ENCODE measurements at places on chromosomes 3 and 15. TPM values are rescaled to one million over a fixed set of nuclear protein-coding genes. Genes with fewer than 3 reads are reported as not detected.

DNA sequence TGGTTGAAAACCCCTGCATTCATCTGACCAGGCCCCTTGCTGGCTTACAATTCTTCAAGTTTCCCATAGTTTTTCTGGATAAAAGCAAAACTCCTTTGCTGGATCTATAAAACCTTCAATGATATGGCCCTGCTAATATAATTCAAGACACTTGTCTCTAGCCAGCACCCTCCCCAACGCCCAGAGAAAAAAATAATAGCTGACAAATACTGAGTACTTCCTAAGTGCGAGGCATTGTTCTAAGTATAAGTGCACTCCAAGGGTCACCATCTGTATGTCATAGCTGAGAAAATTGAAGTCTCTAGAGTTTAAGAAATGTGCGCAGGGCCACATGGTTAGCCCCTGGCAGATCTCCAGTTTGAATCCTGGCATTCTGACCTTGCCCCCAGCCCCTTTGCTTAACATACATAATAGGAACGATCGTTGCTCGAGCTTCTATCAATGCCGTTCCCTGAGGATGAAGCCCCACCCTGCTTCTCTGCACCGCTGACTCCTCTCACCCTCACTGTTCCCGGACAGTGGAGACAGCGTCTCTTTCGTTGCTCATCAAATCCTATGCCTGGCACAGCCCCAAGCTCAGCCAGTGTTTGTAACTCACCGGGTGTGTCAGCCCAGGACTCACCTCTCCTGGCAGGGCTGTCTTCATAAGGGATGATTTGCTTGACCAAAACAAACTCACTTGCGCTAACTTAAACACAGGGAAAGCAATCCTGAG lies 377.1 kb upstream of the PROK2 start:
- DNase-seq: peak; percentile 70

DNA sequence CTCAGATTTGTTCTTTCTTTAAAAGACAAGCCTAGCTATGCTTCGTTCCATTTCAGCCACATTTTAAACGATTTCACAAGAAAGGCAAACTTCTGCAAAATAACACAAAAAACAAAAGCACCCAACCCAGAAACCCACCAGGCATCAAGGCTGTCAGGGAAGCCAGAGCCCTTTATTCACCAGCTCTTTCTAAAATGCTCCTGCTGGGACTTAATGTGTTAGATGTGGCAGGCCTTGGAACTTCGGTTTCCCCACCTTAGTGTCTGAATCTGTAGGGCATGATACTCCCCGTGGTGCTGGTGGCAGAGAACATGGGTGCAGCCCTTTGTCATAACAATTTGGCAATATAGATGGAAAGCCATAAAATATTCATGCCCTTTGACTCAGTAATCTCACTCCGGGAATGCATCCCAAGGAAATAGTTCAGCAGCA lies 56.8 kb upstream of the LCTL start:
- no peak for DNase-seq

SH3GL3 gene
- 0.20 TPM for total RNA-seq

DNA sequence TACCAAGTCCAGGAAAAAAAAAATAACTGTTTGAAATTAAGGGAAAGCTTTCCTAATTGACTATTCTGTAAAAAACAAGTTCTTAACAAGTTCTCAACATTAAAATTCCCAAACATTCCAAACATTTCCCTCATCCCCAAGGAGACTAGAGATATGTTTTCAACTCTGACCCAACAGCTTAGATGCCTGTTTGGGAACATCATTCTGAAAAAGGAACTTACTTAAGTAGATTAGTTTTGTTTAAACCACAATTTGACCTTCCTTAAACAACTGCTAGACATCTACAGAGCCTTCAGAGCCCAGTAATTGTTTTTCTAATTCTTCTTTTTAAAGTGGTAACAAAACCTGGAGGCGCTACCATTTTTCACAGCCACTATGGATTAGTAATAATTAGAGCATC lies 12.8 kb downstream of the UBR1 start:
- DNase-seq: no peak

KIF15 gene
- 15.0 TPM for total RNA-seq

GRCh38 chr15:79028411-79028964 lies 62.1 kb downstream of the RASGRF1 start:
- DNase-seq: no peak

DNA sequence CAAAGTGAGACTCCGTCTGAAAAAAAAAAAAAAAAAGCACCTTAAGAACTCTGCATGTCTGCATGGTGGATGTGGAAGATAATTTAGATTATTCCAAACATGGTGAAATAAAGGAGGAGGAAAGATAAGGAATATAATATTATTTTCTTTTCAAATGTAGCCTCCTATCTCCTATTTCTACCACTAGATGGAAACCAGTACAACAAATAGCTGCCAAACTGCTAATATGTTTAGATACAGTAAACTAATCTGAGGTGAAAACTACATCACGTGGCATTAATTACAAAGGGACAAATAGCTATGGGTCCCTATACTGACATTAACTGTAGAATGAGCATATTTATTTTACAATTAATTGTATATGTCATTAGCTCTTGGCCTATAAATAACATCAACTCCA lies 197.8 kb downstream of the TBC1D5 start:
- no peak for DNase-seq

- no peak for DNase-seq
Measured at GRCh38 chr15:70293591-70294470, 196.1 kb upstream of the TLE3 start.

GRCh38 chr3:8638994-8639658 lies 5.5 kb downstream of the SSUH2 start:
- no peak for DNase-seq

GRCh38 chr15:38975282-38975990 lies 410.8 kb upstream of the RASGRP1 start:
- DNase-seq: no peak

DNA sequence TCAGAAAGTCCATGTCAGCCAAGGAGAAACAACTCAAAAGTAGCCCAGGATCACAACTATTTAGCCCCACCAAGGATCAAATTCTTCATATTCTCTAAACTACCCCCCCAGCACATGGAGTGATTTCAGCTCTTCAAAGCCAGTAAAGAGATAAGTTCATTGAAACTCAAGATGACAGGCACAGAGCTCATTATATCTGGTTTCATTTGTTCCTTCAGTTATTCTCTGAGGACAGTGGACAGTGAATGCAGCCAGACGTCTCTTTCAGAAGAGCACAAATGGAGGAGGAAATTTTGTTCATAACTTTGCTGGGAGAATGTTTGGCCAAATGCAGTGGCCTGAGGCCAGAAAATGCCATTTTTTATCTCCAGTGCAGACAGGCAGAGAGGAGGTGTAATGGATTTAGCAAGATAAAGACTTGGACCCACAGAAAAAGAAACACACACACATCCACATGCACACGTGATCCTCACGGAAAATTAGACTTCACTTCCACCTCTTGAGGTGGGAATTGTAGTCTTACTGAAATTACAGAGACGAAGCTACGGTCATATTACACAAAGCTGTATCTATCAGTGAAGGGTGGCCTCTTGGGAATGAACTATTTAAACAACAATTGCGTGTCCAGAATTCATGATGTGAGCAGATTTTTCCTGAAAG lies 64.6 kb downstream of the HES1 start:
- DNase-seq: no peak

DNA sequence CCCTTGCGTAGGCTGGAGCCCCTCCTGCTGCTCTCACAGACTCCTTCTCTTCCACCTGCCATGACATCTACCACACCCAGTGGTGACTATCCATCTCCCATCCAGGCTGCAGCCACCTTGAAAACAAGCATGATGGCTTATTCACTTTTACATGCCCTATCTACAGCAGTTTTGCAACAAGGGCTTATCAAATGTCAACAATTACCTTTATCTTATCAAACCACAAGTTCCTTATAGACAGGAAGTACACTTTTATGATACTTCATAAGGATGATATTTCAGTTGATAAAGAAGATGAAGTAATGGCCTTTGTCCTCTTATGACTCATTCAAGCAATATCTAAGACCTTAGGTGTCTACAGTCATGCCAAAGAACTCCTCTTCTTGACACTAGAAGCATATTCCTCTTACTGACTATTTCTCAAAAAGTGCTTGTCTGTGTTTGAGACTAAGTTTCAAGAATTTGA lies 125.3 kb upstream of the SPRED1 start:
- peak; percentile 65 for DNase-seq

- DNase-seq: peak; percentile 87
Measured at GRCh38 chr3:190120269-190121060, at the start of gene P3H2. P3H2 (minus strand) TSS chr3:190120897; CDS start chr3:190120731, 166 bp downstream.

ISLR2 gene
- not detected for total RNA-seq

GRCh38 chr3:76986876-76987474 lies 52.9 kb upstream of the ROBO2 start:
- DNase-seq: no peak

DNA sequence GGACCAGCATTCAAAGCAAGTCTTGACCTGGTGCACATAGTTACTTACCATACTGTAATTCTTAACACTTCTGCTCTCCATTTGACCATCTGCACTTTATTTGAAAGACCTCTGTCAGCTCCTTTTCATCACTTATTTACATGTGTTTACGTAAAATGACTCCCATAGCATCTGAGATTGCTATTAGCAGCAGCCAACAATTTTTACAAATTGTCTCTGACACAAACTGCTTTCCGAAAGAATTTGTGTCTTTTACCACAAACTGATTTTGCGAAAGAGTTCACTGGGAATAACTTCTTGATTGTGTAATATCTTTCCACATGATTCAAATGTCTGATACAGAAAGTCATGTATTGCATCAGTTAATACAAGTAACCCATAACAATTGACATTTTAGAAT lies 144.1 kb upstream of the PEX5L start:
- DNase-seq: peak; percentile 3

DNA sequence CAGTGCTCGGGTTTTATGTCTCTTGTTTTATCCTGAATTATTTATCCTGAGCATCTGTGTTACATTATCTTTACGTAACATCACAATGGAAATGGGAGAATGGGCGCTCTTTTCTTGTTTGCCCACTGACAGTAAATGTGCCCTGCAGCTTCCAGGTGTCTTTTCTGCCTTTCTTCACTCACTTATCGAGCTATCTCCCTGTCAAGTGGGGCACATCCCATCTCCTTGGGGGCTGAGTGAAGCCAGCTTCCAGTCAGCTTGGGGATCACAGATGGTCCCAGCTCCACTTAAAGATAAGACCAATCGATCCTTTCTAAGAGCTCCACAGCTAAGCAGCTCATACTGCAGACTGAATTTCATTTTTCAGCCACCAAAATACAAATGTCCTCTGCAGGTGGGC lies 125.8 kb downstream of the KBTBD8 start:
- DNase-seq: no peak

GRCh38 chr3:43014241-43014640 lies 35.1 kb downstream of the GASK1A start:
- DNase-seq: no peak

DNA sequence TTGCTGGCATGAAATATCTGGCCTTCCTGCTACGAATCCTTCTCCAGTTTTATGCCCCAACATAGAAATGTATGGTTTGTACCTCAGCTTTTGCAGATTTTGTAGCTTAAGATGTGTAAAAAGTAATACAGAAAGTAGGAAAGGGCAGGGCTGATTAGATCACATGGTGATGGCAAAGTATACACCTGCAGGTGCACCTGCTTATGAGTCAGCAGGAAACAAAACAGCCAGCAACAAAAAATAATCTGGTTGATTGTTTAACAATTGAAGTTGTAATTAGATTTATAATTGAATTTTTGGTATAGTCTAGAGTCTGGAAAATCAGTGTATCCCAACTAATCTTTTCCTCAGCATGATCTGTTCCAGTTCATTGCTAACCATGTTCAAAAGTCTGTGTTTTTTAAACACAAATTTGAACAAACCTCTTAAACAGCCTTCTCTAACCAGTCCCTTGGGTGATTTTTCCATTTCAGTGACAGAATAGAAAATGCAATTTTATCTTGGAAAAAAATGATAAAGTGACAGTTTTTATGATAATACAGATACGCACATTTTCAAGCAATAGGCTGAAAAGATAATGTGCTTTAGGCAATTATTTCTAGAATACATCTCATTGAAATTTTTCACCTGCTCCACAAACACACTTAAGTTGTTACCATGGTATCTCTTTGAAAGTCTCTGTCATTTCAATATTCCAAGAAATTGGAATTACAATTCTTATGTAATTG lies 477.4 kb downstream of the NAALADL2 start:
- DNase-seq: no peak

DNA sequence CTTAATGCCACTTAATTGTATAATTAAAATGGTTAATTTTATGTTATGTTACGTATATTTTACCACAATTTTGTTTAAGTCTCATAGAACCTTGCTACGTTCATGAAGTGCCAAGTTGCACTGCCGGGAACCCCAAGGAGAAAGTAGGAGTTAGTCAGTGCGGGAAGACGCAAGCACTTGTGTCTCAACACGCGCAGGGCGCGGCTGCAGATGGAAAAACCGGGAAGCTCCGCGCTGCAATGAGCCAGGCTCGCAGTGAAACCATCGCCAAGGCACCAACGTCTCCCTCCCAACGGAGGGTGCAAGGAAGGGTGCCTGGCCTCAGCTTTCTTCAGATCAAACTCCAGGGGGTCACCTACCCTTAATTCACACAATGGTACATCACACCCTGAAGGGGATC lies 21.6 kb downstream of the MAGI1 start:
- no peak for DNase-seq

DNA sequence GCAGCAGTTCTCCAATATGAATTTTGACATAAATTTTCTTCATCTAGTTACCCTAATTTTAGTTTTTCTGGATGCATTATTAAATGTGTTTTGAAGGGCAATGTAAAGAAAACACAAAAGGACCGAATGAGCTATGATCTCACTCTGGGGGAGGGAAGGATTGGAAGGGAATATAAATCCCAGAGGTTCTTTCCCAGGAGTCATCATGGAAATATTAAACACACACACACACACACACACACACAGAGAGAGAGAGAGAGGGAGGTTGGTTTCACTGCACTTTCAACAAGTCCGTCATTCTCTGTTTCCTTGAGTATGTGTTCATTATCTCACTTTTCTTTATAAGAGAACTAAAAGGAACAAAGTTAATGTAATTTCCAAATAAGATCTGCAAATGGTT lies 70.7 kb upstream of the DCBLD2 start:
- DNase-seq: peak; percentile 95

ADGRG7 gene
- not detected for total RNA-seq

GRCh38 chr15:65072027-65072426 lies 4.2 kb upstream of the RASL12 start:
- DNase-seq: no peak

GRCh38 chr15:85832394-85832793 lies 37.7 kb upstream of the KLHL25 start:
- DNase-seq: no peak

DNA sequence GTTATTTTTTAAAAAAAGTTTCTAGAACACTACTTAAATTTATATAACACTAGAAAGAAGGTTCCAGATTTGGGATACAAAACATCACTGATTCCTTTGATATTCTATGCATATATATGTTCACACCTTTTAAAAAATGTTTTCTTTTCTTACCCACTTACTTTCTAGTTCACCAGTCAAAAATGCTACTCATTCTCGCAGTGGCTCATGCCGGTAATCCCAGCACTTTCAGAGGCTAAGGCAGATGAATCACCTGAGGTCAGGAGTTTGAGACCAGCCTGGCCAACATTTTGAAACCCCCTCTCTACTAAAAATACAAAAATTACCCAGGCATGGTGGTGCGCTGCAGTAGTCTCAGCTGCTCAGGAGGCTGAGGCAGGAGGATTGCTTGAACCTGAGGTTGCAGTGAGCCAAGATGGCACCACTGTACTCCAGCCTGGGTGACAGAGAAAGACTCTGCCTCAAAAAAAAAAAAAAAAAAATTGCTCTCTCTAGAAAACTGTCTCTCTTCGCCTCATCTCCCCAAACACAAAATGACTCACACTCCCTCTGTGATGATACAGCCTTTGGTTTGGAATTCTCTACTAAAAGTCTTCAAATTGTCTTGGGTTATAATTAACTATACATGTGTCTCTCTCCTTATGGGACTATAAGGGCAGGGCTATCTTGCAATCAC lies 52.6 kb upstream of the TGFBR2 start:
- no peak for DNase-seq

GRCh38 chr15:89356634-89357298 lies 22.1 kb upstream of the POLG start:
- no peak for DNase-seq
